ENCODE measurements at places on chromosomes 12 and 14.

DNA sequence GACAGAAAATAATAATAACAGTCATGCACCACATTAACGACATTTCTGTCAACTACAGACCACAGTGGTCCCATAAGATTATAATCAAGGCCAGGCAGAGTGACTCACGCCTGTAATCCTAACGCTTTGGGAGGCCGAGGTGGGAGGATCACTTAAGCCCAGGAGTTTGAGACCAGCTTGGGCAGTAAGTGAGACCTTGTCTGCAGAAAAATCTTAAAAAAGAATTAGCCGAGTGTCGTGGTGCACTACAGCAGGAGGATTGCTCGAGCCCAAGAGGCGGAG is 8.6 kb downstream of the NAB2 start:
- no peak for DNase-seq

DNA sequence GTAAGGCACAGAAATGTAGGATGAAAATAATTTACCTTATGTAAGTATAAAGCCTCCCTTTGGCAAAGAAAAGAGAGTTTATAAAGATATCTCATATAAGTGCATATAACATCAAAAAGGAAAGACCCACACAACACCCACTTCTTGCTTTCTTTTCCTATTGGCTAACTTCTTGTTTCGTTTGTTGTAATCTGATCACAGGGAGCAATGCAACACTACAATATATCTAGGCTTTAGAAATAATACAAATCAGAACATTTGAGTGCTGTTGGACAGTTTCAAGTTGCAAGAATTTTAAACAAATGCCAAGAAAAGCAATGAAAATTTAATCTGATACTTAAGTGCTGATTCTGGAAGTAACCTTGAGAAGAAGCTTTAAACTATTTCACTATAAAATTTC is 1.3 kb downstream of the FGD6 start:
- peak; percentile 47 for DNase-seq

- peak; percentile 52 for DNase-seq
Observed at GRCh38 chr12:93379981-93380361, 2.2 kb downstream of the NUDT4 start.

DNA sequence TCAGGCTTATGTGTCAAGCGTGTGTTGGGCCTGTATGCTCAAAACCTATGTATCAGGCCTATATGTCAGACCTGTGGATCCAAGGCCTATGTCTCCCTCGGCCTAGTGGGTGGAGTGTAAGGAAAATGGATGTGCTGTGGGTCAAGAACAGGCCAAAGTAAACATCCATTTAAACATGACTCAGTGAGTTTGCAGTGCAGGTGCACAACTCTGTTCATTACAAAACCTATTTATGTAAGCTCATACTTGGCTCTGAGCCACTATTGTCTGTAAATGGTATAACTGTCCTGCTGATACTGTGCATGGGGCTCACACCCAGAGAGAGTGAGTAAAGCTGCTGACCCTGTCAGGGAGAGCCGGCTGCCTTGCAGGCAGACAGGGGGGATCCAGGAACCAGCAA is 249.7 kb upstream of the AVPR1A start:
- peak; percentile 80 for DNase-seq

GRCh38 chr12:673849-674248 is 10.6 kb upstream of the NINJ2 start:
- DNase-seq: no peak

DNA sequence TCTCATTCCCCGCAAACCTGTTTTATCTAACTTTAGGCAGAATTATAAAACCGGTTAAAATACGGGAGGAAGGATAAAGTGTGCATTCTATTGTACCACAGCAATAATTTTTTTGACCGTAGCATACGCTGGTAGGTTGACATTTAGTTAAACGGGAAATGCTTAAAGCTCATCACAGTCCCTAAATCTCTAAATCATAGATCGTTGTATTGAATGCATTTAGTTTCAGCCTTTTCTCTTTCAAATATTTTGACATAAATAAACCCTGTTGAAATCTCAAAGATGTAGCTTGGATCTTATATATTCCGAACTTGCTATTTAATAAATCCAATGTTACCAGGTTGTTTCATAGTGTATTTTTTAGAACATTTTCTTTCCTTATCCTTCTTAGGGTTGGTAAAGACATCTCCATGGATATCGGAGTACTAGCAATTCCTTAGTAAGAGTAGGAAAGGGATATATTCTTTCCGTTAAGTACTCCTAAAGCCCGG is 798 bp downstream of the CLEC2B start:
- no peak for DNase-seq

DNA sequence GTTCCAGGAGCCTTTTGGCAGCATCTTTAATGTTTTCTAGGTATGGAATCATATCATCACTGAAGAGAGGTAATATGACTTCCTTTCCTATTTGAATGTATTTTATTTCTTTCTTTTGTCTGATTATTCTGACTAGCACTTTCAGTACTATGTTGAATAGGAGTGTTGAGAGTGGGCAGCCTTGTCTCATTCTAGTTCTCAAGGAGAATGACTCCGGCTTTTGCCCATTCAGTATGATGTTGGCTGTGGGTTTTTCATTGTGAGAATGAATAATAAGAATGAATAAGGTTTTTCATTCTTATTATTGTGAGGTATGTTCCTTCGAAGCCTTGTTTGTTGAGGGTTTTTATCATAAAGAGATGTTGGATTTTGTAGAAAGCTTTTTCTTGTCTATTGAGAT is 98.9 kb downstream of the GPHN start:
- no peak for DNase-seq

DNA sequence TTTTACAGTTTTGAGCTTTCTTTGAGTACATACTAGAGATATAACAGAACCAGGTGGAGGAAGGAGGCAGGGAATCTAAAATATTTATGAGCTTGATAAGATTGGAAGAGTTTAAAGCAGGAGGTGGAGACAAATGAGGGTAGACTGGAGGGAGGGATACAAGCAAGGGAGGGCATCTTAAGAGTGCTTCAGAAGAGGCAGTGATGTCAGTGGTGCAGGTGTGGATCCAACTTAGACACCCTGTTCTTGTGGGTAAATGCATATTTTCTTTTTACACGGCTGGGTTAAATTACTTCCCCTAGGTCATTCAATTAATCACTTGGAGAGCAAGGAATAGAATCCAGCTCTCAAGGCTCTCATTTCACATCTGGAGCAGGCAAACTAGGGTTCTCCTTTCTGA is 146.1 kb upstream of the LRIG3 start:
- DNase-seq: no peak

DNA sequence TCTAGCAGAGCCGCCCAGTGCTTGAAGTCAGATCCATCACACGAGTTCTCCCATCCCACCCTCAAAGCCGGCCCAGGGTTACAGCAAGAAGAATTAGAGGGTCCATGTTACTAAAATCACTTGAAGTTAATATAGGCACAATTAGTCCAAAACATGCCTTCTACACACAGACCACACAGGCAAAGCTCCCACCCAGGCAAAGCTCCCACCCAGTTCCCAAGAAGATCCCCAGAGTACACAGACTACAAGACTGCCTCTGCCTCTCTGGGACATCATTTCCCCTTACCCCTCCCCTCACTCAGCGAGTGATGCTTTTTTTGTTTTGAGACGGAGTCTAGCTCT is 3.3 kb downstream of the GLI1 start:
- no peak for DNase-seq

- DNase-seq: no peak
Observed at GRCh38 chr14:91681893-91682563, 49.9 kb downstream of the CATSPERB start.

GRCh38 chr12:123044351-123044750 is 63.9 kb downstream of the ARL6IP4 start:
- no peak for DNase-seq

- no peak for DNase-seq
Observed at GRCh38 chr12:59004456-59004855, 84.2 kb upstream of the LRIG3 start.

DNA sequence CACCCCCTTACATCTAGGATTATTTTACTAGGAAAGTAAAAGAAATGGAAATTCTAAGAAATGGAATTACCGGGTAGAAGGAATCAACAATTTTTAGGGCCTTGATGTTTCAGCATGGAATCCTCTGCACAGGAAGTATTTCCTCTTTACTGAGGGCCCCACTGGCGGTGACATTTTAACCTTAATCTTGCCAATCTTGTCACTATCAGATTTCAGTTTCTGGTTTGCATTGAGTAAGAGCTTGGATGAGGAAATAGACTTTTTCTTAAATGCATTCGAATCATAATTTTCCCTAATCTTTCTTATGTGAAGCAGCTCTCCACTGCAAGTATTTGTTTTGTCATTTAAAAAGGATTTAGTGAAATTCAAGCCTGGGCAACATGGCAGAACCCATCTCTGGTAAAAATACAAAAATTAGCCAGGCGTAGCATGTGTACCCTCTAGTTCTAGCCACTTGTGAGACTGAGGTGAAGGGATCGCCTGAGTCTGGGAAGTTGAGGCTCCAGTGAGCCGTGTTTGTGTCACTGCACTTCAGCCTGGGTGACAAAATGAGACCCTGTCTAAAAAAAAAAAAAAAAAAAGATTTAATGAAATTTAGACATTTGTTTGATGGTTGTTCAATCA is 40.7 kb downstream of the TPCN1 start:
- DNase-seq: no peak

GRCh38 chr14:88424573-88424972 is 39.1 kb downstream of the SPATA7 start:
- no peak for DNase-seq

DNA sequence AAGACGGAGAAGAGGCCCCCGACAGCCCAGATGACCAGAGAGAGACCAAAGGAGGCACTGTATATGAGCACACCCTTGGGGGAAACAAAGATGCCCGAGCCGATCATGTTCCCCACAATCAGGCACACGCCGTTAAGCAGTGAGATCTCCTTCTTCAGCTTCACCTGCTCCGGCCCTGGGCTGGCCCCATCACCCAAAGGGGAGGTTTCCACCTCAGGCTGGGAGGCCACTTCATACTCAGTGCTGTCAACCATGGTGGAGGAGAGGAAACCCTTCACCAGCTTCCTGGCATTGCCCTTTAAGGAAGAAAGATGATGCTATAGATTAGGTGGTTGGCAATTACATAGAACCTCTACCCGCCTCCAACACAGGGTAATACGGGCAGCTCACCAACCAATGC is 2.1 kb downstream of the SLC7A7 start:
- no peak for DNase-seq

- no peak for DNase-seq
Observed at GRCh38 chr12:95006206-95006605, 2.7 kb upstream of the NDUFA12 start.

DNA sequence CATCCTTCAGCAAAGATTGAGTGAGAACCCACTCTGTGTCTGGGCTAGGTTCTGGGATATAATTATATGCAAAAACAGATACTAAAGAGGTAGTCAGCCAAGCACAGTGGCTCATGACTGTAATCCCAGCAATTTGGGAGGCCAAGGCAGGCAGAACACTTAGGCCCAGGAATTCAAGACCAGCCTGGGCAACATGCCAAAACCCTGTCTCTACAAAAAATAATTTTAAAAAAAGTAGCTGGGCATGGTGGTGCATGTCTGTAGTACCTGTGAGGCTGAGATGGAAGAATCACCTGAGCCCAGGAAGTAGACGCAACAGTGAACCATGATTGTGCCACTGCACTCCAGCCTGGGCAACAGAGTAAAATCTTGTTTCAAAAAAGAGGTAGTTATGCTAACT is 237.5 kb upstream of the HMGA2 start:
- no peak for DNase-seq

GRCh38 chr12:112752303-112752702 is 39.2 kb upstream of the RPH3A start:
- no peak for DNase-seq

- DNase-seq: no peak
Observed at GRCh38 chr12:57580466-57580795, 10.6 kb upstream of the PIP4K2C start.

DNA sequence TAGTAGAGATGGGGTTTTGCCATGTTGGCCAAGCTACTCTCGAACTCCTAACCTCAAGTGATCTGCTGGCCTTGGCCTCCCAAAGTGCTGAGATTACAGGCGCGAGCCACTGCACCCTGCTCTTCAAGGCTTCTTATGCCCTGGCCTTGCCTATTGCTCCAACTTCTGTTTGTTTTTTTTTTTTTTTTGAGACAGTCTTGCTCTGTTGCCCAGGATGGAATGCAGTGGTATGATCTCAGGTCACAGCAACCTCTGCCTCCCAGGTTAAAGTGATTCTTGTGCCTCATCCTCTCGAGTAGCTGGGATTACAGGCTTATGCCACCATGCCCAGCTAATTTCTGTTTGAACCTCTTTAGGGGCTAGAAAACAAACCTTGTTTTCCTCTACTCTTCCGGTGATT is 6.0 kb upstream of the ABCD4 start:
- DNase-seq: no peak

GRCh38 chr12:45435945-45436710 is 220.2 kb downstream of the ANO6 start:
- DNase-seq: no peak

- no peak for DNase-seq
Observed at GRCh38 chr14:39440975-39441374, 8.7 kb upstream of the FBXO33 start.

DNA sequence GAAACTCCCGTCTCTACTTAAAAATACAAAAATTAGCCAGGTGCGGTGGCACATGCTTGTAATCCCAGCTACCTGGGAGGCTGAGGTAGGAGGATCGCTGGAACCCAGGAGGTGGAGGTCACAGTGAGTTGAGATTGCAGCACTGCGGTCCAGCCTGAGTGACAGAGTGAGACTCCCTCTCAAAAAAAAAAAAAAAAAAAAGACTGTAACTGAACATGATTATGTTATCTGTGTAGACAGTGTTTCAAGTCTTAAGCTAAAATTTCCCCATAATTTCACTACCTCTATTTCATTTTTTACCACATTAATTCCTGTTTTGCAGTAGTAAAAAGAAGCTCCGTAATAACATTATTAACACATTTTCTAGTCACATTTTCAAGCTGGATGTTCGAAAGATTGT is 5.4 kb downstream of the PLBD1 start:
- no peak for DNase-seq

DNA sequence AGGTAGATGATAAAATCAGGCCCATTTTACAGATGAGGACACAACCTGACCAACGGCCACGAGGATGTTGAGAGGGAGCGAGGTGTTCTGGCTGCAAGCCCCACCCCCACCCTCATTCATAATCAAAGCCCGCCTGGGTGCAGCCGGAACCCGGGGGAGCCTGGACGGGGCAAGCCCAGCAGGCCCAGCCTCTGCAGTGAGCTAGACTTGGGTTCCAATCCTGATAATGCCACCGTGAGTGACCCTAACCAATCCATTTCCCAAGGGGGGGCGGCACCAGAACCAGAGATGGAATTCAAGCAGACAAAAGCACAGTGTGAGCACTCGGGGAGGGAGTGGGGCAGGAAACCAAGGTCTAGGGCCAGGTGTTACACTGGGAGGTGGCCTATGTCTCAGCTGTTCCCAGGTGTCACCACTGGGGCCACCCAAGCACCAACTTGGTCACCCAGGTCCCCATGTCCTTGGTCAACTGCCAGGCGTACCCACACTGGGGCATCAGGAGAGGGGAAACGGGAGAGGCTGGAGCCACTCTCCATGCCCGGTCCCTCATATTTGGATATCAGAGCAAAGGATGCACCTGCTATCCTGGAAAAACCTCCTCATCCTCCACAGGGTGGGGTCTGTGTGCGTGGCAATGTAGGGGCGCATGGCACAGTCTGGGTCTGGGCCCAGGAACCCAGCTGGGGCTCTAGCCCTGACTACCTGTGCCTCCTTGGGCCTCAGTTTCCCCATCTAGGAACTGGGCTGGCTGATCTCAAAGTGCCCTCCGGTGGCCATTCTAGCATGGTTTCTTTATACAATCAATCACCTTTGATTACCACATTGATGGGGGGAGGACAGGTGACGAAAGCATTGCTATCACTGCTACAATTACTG is 58.4 kb downstream of the FAM222A start:
- DNase-seq: no peak

- peak; percentile 41 for DNase-seq
Observed at GRCh38 chr14:30214461-30215090, 286.9 kb upstream of the PRKD1 start.

- no peak for DNase-seq
Observed at GRCh38 chr14:33350366-33350990, 411.8 kb downstream of the NPAS3 start.
